ENCODE measurements at places on chromosomes 1 and 21.

DNA sequence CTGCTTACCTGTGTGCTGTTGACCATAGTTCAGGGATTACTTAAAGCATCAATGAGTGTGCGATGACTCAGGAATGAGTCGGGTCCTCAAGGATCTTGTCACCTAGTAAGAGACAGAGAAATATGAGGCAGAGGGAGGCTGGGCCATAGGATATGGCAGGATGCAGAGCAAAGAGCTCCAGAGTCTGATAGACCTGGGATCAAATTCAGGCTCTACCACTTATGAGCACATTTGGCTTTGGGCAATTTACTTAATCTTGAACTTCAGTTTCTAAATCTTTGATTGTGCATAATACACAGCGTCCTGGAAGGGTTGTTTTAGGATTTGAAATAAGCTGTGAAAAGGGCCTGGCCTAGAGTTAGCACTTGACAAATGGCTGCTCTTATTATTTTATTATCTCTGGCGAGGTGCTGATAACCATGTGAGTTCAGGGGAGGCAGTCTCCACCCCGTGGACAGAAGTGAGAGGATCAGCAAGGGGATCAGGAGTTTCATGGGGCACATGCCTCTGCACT is 94.5 kb downstream of the ROR1 start:
- DNase-seq, result no peak

DNA sequence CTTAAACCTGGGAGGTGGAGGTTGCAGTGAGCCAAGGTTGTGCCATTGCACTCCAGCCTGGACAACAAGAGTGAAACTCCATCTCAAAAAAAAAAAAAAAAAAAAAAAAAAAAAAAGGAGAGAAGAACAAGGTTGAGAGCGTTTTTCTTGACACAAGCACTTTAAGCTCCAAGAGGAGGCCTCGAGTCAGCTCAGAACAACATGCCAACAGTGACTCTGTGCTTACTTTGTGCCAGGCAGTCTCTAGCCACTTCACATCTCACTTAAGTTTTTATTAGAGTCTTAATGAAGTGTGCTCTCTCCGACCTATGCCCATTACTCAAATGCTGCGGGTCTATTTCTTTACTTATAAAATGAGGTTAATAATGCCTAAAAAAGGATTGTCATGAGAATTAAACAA is 13.0 kb downstream of the ATP1A1 start:
- DNase-seq, result no peak

DNA sequence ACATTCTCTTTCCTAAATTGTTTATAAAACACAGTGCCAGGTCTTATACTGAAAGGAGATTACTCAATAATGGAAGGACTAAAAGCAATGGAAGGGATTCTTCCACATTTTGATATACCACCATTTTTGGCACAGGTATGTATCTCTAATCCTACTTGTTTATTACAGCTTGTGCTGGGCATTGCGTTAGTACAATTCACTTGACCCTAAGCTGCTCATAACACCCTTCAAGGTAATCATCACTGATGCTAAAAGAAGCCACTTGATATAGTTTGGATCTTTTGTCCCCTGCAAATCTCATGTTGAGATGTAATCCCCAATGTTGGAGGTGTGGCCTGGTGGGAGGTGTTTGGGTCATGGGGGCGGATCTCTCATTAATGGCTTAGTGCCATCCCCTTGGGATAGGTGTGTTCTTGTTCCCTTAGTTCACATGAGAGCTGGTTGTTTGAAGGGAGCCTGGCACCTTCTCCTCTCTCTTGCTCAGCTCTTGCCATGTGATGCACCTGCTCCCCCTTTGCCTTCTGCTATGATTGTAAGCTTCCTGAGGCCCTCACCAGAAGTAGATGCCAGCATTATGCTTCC is 71.1 kb downstream of the NIBAN1 start:
- no peak for DNase-seq

GRCh38 chr21:19031953-19032352 is 628.4 kb upstream of the TMPRSS15 start:
- no peak for DNase-seq

DNA sequence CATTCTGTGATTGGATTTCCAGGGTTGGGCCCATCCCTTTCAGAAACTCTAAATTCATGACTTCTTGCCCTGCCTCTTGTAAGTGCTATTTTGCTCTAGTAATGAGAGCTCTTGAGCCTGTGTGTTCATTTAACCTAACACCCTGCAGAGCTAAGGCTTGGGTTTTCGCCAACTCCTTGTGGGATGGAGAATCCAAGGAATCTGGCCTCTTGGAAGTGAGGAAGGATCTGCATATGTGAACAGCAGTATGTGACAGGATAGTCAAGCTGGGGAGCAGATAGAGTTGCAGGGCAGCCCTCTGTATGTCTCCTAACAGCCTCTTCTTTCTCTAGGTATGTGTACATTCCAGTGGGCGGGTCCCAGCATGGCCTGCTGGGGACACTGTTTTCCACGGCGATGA is 258.9 kb downstream of the HHAT start:
- DNase-seq, result peak; percentile 26

GRCh38 chr1:205452364-205452763 is 3.5 kb downstream of the BLACAT1 start:
- DNase-seq, result no peak

DNA sequence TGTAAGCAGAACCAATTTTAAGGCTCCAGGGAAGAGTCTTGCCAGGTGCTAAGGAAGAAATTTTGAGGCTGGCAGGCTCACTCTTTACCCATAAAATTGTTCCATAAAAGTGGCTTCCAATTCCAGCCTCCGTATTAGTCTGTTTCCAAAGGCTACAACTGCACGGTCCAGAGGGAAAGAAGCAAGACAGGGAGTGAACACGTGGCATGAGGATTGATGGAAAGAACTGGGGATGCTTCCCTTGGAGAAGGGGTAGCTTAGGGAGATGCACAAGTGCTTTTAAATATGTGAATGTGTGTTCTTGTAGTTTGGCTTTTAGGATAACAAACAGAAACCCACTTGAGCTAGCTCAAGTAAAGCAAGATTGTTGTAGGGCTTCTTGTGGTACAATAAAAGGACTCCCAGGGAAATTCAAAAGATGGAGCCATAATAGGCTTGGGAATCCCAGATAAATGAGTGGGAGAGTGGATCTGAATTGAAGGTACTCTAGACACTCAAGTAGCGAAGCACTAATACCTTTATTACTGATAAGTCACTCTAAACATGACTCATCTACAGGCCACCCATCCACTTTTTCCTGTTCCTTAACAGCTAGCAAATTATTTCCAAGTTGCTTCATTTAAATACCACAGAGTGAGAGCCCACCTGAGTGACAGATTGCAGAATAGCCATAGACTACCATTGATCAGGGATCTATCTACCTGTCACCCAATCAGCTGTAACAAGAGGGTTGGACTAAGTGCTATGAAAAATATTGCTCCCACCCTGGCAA is 34.8 kb upstream of the NPL start:
- no peak for DNase-seq

GRCh38 chr1:42047508-42047880 is 105.7 kb upstream of the GUCA2B start:
- DNase-seq, result no peak

DNA sequence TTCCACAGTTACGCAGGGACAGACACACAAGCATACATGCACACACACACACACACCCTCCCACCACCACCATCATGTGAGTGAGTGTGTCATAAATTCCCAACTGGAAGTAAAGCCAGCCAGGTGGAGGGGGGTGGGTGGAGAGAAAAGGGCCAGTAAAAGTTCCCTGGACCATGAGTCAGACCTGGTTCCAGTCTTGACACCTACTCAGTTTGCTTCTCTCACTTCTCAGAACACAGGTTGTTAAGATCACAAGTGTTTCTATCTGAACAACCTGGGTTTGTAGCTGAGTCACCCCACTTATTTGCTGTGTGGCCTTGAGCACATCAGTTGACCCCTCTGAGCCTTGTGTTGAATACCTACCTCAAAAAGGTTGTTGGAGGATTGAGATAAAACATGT is 9.6 kb downstream of the EPHA10 start:
- DNase-seq, result no peak

GRCh38 chr1:44302541-44302940 is 52.5 kb downstream of the ERI3 start:
- DNase-seq, result no peak

DNA sequence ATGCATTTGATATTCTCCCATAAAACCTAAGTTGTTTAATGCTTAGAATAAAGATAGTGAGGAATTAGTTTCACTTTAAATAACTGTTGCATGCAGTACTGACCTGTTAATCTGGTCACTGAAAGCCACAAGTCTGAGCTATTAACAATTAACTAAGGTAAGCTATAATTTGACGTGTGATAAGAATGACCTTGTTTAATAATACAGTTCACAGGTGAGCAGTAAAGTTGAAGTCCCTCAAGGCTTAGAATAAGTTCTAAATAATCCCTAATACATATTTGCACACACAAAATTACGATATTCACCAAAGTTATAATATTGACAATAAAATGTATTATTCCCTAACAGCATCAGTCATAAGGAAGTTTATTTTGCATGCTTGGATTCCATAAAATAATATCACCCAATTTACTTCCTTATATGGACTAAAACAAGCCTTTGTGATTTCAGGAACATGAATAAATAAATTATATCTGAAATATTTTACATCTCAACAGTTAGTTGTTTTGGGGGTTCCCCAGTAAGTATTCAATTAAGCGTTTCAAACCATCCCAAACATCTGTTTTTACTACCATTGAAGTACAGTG is 70.6 kb upstream of the CHRM3 start:
- no peak for DNase-seq

DNA sequence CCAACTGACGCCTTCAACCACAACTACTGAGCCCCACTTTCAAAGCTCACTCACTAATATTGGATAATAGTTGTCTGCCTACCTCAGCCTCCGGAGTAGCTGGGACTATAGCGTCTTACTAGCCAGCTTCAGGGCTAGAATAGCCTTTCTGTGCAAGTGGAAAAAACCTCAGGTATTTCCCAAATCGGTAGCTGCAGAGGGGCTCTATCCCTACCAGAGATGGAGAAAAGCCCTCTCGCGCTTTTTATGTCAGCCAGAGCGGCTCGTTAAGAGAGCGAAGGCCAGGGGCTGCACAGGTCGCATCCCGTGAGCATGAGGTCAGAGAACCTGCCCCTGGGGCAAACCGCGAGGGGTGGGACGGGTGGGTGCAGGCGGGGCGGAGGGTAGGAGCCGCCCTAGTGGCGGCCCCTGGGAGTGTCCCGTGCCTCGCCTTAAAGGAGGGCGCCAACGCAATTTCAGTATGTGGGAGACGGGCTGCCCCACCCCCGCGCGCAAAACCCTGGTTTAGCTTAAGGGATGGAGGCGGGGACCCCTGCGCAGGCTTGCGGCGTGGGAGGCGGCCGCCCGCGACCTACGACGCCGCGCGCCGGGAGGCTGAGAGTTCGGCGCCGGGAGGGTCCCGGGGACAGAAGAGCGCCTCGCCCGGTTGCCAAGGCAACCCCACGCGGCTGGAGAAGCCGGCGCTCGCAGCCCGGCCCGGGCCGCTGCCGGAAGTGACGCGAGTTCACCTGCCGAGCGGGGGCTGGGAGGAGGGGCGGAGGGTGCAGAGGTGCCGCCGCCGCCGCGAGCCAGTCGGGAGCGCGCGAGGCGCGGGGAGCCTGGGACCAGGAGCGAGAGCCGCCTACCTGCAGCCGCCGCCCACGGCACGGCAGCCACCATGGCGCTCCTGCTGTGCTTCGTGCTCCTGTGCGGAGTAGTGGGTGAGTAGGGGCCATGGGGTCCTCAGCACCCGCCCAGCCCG is at the start of gene CXADR:
TSS of gene CXADR (plus strand) at position 791 of the 961 bp plus-strand sequence. CDS start at position 878, 87 bp downstream.
- no peak for DNase-seq

GRCh38 chr21:37082856-37083528 is 9.9 kb downstream of the TTC3 start:
- no peak for DNase-seq

- DNase-seq, result no peak
Measured at GRCh38 chr1:26189751-26190275, 589 bp upstream of the CATSPER4 start.

GRCh38 chr1:12616709-12617373 is 1.2 kb downstream of the DHRS3 start:
- no peak for DNase-seq

GRCh38 chr1:183598386-183598785 is 8.1 kb upstream of the NCF2 start:
- DNase-seq, result no peak

GRCh38 chr1:156162430-156163037 is 9.1 kb downstream of the SEMA4A start:
- no peak for DNase-seq

- DNase-seq, result no peak
Measured at GRCh38 chr21:14911351-14911750, 153.4 kb downstream of the NRIP1 start.

GRCh38 chr1:243851257-243851756 is 1.3 kb upstream of the AKT3 start:
- no peak for DNase-seq

- no peak for DNase-seq
Measured at GRCh38 chr1:43736819-43737218, 29.5 kb downstream of the ST3GAL3 start.

DNA sequence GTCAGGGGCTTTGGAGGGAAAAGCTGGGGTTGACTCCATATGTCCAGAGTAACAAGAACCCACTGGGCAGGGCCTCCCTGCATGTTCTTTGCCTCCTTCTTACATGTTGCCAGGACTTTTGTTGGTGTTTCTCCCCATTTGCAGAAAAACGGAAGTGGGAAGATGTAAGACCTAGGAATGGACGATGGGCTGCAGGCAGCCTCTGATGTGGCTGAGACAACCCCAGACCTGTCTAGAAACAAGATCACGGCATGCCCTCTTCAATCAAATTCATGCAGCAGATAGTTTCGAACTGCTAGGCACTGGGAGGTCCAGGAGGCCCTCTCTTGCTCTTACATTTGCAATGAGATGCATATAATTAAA is 3.4 kb downstream of the FAM43B start:
- DNase-seq, result no peak

GRCh38 chr1:38565020-38565491 is 294.5 kb downstream of the RRAGC start:
- DNase-seq, result no peak

DNA sequence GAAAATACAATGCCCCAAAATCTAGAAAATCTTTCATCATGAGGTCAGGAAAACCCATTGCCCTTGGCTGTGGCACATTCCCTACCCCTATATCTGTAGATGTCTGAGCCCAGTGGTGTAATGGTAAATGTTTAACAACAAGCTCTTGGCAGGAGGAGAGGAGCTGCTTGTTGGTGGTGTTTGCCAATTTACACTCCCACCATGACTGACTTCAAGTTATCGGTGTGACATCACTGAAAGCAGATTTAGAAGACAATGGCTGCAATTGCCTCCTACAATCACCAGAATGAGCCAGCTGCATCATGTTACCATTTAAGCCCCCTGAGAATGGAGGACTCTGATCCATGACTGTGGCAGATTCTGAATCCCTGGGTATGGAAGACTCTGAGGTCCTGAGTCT is 70.9 kb downstream of the SDC3 start:
- DNase-seq, result no peak

DNA sequence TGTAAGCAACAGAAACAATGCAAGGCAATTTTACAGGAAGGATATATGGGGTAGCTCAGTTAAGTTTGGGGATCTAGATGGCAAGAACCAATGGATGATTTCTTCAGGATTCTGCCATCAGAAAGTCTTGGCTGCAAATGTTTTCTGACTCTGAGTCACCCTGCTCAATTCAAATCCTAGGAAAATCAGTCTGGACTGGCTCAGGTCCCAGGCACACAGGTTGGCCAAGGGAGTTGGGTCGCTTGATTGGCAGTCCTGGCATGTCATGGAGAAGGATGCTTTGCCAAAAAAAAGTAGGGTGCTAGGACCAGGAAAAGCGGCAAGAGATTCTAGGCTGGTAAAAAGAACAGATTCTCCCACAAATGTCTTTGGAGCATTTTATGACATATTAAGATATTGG is 28.9 kb upstream of the S1PR1 start:
- DNase-seq, result no peak
